ENCODE measurements at places on chromosomes 11 and 22.

GRCh38 chr22:38777087-38777671 lies 16.8 kb downstream of the DNAL4 start:
- no peak for DNase-seq

DNA sequence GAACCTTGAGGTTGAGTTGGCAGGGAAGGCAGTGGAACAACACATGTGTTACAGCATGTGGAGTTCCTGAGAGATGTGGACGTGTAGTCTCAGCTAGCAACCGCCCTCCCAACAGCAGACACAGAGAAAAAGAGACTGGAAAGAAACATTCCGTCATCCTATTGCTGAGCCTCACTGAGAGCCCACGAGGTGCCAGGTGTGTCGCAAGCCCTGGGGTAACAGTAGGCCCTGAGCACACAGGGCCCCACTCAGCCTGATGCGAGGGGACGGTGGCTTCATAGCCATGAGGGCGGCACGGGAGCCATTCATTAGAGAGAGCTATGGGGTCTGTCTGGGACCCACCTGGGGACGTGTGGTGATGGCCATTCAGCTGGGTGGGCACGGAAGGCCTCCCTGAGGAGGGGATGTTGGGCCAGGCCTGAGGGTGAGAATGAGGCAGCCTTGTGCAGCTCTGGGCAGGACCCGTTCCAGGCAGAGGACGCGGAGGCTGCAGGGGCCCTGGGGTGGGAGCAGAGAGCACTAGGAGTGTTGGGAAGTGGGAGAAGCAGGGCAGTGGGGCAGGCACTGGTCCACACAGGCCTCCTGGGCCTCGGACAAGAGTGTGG lies 26.2 kb downstream of the MPPED1 start:
- no peak for DNase-seq

- DNase-seq, result no peak
These were observed 21.2 kb upstream of the ISX start for GRCh38 chr22:35044607-35045390.

DNA sequence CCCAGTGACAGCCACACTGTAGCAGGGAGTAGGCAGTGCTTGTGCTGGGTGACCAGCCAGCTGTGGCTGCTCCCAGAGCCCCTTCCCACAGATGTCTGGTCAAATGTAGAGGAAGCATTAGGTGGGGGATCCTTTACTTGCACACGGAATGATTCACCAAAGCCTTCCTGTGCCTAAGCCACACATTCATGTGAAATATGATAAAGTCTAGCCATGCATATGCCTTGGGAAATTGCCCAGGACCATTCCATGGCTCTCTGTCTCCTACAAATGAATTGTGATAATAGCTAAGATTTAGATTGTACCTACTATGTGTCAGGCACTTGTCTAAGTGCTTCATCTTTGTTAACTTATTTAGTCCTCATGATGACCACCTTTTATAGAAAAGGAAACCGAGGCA lies 217.5 kb upstream of the E2F8 start:
- DNase-seq, result no peak

GRCh38 chr11:48006301-48006992 lies 26.1 kb downstream of the PTPRJ start:
- DNase-seq, result peak; percentile 70

- no peak for DNase-seq
These were observed 13.9 kb downstream of the ATG16L2 start for GRCh38 chr11:72828081-72828567.

DNA sequence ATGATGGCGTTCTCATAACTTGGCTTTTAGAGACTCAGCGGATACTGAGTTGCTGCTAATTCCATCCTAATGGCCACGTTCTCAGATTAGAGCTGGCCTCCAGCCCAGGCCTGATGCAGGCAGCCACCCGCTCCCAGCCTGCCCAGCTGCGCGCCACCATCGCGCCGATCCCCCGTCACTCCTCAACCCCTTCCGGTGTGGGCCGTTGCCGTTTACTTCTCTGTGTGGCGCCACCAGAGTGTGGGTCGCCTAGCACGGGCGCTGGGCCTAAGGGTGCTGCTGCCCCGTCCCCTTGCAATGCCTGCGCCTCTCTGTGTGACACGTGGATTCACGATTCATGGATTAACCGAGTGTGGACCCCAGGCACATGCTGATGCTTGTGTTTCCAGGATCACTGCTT lies 1116.0 kb downstream of the BRD1 start:
- no peak for DNase-seq

DNA sequence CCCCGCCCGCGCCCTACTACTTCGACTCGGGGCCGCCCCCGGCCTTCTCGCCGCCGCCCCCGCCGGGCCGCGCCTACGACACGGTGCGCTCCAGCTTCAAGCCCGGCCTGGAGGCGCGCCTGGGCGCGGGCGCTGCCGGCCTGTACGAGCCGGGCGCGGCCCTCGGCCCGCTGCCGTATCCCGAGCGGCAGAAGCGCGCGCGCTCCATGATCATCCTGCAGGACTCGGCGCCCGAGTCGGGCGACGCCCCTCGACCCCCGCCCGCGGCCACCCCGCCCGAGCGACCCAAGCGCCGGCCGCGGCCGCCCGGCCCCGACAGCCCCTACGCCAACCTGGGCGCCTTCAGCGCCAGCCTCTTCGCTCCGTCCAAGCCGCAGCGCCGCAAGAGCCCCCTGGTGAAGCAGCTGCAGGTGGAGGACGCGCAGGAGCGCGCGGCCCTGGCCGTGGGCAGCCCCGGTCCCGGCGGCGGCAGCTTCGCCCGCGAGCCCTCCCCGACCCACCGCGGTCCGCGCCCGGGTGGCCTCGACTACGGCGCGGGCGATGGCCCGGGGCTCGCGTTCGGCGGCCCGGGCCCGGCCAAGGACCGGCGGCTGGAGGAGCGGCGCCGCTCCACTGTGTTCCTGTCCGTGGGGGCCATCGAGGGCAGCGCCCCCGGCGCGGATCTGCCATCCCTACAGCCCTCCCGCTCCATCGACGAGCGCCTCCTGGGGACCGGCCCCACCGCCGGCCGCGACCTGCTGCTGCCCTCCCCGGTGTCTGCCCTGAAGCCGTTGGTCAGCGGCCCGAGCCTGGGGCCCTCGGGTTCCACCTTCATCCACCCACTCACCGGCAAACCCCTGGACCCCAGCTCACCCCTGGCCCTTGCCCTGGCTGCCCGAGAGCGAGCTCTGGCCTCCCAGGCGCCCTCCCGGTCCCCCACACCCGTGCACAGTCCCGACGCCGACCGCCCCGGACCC lies 17.4 kb upstream of the ACR start:
- DNase-seq, result no peak

- DNase-seq, result no peak
These were observed 31.8 kb downstream of the TMPRSS5 start for GRCh38 chr11:113674397-113674685.

DNA sequence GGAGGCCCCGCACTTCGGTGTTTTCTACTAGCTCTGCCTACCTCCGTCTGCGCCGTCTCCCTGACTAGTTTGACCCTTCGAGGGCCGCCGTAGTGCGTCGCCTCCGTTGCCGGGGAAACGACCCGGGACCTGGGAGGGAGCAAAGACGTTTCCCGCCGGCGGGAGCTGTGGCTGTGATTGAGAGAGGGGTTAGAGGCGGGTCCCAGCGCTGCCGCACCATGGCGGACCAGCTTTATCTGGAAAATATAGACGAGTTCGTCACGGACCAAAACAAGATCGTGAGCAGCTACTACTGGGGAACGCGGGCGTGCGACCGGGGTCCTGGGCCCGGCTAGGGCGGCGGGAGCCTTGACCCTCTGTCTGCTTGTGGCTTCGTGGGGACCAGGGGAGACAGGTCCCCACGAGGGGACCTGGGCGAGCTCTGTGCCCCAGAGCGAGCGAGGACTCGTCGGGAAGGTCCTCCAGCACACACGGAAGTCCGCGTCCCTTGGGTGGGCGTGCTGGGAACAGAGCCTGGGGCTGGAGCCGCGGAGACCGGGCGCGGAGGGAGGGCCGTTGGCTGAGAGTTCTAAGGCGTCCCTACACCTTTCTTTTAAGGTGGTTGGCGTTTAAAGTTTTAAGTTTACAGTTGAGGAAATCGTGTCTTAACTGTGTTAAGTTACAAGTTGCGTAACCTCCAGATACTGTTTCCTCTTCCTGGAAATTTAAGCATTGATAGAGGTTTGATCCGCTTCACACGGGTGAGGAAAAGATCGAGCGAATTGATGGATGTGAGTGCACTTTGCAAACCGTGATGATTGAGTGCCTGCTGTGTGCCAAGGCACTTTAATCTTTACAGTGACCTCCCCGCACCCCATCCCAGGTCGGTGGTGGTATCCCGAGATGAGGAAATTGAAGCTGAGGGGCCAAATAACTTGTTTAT lies at the start of gene POLD3:
TSS of gene POLD3 (plus strand) at position 142 of the 922 bp plus-strand sequence. CDS start at position 219, 77 bp downstream.
- peak; percentile 98 for DNase-seq

DNA sequence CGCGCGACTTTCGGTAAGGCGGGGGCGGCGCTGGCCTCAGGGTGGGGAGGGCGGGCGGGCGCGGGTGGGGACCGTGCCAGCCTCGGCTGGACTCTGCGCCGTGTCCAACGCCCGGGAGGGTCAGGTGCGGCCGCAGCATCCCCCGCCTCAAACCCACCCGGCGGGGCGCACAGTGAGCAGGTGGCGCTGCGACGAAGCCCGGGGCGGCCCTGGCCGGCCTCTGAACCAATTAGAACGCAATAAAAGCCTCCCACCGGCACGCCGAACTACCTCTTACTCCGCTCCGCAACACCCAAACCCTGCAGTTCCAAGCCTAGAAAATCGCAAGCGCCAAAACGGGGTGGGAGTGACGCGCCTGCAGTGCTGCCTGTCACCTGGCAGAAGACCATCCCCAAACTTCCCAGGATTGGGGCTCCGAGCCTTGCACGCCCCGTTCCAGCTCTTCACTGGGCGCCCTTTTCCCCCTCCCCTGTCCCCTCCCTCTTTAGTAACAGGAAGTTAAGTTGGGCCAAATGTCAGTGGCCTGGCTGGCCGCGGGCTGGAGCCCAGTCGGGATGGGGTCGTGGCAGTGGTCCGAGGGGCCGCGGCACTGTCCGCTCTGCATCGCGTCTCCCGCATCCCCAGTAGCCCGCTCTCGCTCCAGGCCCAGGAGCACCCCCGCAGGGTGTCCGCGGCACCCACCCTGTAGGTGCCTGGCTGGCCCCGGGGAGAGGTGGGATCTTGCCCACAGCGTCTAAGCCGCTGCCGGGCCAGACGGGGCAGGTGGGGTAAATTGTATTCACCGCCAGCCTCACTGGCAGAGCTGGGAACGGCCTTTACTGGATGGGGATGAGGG lies 541 bp downstream of the MICAL2 start:
- peak; percentile 59 for DNase-seq
